Stimulated activated CD4-positive, alpha-beta T cell treated with anti-CD3 and anti-CD28 coated beads, TNF-alpha, amount 100 ng/mL, for 1 hour (primary cell): ENCODE measurements at places on chromosomes 2 and 18.

GRCh38 chr2:208092093-208092832, 32.1 kb downstream of the CRYGD start:
- no peak for DNase-seq

- no peak for DNase-seq
Observed at GRCh38 chr2:157790780-157791179, 85.3 kb downstream of the ACVR1 start.

DNA sequence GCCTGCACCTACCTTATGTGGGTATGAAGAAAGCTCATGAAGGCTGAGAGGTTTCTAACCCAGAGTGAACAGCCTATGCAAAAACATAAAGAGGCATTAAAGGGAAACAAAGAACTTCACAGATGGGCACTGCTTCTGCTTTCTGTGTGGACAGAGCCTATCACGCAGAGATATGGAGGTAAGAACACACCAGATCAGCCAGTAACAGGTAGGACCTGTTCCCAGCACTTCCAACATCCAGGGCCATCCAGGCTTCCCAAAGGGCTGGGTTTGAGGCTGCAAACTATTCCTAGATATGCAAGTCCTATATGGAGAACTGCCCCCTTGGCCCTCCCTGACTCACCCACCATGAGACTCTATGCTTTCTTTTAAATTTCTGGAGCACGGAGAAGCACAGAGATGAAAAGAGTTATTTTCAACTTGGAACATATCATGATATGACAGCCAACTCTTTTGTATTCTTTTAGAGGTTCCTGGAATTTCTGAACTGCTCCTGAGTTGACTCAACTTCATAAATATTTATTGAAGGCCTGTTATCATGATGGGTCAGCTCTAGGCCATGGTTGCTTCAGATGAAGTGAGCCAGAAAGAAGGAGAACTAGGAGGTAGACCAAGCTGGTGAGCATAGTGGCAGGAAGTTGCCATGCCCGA, 77.4 kb upstream of the PPP1CB start:
- DNase-seq = no peak

GRCh38 chr2:55923091-55923981, at the start of gene EFEMP1:
TSS of gene EFEMP1 (minus strand) at chr2:55923782. CDS start at chr2:55922440, 1,342 bp downstream.
- no peak for DNase-seq
